ENCODE measurements at places on chromosomes 1 and 21.

- no peak for DNase-seq
Observed at GRCh38 chr1:169874229-169874628, 19.5 kb downstream of the SCYL3 start.

- no peak for DNase-seq
Observed at GRCh38 chr1:209767706-209768105, 11.9 kb downstream of the TRAF3IP3 start.

DNA sequence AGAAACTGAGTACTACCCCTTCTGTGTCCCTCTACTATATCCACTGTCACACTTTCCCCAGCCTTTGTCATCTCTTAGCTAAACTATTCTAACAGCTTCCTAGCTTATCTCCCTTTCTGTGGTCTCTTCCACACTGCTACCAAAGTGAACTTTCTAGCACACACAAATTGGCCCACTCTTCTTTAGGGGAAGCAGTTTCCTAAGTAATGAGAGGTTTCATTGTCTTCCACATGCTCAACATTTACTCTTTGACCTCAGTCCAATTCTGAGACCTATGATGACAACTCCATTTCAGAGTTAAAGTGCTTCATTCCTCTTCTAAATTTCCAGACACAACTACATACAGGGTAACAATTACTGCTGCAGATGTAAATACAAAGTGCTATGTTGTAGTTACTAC is 32.9 kb downstream of the SCYL3 start:
- no peak for DNase-seq

DNA sequence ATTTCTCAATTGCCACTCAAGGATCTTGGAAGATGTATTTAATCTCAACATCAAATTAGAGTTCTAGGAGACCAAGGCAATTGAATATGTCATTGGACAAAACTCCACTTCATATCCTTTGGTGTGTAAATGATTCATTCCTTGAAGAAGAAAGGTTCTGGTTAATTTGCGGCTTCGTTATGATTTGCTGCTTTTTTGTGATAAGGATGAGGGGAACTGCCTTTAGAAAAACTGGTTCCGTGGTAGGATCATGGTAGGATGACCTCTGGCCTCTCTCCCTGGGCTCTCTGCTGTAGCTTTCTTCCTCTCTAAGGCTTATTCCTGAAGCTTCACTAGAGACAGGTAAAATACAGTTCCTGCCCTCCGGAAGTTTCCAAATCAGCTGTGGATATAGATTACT is 51.5 kb upstream of the ERRFI1 start:
- peak; percentile 94 for DNase-seq

DNA sequence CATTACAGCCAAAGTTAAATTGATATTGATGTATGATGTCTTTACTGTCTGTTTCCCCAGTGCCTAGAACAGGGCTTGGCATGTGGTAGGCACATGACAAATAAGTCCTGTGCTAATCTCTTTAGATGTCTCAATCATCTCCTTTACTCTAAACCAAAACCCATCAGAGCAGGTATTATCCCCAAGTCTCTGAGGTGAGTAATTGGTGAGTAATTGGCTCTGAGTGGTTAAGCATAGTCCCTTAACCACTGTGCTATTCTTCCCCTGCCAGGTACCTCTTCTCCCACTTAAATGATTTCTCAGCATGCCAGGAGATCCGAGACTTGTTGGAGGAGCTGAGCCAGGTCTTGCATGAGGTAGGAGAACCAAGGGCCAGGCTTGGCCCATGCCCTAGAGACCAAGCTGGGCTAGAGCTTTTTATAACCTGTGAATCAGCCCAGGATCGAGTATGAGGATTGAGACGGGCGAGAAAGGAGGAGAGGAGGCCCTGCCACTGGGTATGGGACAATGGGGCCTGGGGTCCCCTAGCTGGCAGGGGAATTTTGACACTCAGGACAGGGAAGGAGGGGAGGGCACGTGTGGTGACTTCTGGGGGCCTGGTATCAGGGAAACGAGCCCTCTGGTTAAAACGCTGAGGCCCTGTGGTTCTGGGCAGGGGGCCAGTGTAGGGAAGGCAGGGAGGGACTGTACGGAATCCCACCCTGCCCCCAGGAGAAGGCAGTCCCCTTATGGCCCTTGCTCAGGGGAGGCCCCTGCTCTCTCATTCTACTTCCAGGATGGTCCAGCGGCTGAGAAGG is 4.5 kb downstream of the CNKSR1 start:
- DNase-seq: no peak

DNA sequence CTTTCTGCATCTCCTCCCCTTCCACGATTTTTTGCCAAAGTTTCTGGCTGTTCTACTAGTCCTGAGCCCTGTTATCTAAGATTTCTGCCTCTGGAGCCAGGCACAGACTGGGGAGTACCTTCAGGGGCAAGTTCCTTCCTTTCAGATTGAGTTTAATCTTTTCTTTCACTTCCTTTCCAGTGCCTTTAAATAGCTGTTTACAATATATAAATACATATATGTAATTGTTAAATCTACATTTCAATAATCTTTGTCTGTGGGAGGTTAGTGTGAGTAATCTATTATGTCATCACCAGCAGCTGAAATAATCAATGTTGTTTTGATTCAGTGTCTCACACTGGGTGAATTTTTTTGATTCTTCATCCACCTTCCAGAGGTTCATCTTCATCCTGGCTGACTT is 31.8 kb downstream of the DIPK1A start:
- DNase-seq: no peak

GRCh38 chr1:32733582-32734321 is 31.2 kb upstream of the SYNC start:
- no peak for DNase-seq

DNA sequence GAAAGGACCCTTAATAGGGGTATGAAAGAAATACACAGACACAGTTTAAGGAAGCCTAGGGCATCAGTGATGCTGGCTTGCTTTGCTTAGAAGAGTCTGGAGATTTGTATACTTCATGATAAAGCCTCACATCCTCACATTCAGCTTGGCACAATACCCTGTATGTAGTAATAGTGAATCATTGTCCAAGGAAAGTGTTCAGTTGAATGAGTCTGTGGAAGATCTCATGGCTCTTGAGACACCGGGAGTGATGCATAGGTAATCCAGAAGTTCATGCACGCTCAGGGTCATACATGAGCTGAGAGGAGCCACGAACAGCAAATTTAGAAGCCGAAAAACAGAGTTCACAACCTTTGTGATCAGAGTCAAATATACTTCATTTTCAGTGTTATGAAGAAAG is 537.2 kb upstream of the TMPRSS15 start:
- DNase-seq: no peak

- no peak for DNase-seq
Observed at GRCh38 chr1:15749399-15750291, 7.3 kb downstream of the TMEM82 start.

DNA sequence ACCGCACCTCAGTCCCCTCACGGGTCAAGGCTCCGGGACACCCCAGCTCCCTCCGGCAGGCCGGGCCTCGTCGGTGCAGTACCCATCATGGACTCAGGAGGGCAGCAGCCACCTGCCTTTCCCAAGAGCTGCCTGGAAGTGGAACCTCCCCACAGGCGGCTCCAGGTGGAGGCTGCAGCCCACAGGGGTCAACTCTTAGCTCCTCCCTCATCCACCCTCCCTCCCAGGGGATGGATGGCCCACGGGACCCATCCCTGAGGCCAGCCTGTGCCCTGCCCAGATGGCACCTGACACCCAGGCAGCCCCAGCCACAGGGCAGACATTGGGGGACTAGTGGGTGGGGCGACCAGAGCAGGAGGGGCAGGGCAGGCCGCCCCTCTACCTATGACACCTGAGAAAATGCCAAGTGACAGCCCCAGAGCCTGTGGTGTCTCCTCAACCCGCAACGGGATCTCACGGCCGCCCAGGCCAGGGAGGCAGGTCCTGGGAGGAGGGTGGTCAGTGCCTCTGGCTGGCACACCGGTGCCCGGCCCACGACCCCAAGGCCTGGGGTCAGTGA is 1.2 kb upstream of the ARHGEF16 start:
- peak; percentile 66 for DNase-seq

DNA sequence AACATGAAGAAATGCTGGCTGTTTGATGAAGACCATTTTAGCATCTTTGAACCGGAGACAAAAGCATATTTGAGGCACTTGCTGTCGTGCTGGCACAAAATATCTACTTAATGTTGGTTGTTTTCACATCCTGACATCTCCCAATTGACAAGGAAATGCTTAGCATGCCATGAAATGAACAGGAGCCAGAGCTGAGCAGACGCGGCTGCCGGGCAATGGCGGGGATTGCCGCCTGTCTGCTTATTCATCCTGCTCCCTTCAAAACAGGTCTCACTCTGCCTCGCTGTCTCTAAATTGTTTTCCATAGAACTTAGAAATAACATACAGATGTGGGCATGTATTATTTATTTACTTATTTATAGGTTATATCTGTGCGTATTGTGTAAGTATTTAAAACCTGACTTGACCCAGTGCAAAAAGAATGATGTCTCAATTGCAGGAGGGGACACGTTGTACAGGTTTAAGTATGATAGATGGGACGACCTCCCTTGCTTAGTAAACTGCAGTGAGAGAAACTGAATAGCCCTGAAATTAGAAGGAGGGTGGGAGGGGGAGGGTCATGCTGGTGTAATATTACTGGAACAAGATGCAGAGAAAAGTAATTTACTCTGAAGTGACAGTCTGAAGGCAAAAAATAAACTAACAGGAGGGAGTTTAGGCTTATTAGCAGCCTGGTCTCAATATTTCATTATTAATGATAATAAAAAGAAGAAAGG is 590.4 kb upstream of the PLXNA2 start:
- peak; percentile 67 for DNase-seq

DNA sequence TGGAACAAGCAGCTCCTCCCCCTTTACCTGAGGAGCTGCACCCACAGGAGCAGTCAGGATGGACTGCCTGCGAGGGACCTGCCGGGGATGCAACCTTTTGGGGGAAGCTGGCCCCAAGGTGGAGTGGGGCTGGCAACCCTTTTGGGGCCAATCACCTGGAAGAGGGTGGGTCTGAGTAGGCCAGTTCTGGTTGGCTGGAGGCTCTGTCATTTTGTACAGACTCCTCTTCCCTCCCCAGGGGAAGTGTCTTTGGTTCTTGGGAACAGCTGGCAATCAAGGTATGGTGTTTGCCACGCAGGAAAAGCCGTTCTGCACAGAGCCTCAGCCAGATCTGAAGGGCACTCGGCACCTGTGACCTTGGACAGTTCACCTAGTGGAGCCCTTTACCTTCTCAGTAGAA is 280 bp upstream of the A3GALT2 start:
- DNase-seq: no peak

DNA sequence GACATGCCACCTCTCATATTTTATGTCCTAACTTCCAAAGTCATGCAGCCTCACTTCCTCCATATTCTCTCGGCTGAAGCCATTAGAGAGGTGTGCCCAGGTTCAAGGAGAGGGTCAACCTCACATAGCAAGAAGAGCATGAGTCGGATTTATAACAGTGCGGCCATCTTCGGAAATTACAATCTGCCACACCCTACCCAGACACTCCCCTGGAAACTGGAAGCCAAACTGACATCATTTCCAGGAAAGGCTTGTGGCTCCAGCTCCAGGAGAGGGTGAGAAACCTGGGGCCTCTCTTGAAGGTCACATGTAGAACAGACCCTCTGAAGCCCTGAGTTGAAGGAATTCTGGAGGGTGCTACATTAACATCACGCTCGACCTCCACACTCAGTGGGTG is 73.5 kb downstream of the RRAGC start:
- DNase-seq: no peak

DNA sequence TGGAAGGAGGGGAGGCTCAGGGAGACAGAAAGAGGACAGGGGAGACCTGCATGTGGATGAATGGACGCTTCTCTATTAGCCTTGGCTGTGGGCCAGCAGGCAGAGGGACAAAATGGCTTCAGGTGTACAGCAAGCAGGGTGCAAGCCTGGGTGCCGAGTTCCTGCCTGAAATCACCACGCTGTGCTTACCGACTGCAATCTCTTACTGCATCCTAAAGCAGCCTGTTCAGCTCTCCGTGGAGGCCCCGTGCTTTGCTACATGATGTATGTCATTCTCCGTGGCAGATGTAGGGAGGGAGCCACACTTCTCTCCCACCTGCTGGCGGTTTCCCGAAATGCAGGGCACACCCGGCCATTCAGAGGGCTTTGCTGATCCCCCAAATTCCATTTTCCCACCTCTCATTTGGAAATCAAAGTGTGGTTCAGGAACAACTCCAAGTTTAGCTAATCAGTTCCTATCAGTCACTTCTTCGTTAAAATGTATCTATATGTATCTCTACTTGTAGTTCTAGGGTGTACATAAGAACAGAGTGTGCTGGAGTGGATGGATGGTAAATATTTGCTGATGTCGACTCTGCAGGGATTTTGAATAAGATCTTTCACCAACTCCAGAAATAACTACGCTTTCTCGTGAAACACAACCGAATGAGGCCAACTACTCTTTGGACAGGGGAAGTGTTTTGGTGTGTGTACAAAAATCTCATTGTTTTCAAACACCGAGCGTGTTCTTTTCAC is 122.3 kb upstream of the BACE2 start:
- peak; percentile 34 for DNase-seq

DNA sequence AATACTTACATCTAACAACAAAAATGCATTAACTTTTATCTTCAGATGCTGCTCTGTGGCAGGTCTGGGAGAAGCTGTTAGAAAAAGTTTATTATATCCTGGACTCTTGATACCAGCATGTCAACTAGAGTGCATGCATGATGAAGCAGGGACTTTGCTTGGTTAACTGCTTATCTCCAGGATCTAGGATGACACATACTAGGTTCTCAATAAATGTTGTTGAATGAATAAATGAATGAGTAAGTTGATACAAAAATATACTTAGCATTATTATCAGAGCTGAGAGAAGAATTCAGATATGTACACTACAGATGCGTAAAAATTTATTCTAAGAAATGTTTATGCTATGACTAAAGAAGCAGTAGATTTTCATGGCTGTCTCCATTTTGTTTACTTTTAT is 304.3 kb downstream of the LTN1 start:
- DNase-seq: no peak

DNA sequence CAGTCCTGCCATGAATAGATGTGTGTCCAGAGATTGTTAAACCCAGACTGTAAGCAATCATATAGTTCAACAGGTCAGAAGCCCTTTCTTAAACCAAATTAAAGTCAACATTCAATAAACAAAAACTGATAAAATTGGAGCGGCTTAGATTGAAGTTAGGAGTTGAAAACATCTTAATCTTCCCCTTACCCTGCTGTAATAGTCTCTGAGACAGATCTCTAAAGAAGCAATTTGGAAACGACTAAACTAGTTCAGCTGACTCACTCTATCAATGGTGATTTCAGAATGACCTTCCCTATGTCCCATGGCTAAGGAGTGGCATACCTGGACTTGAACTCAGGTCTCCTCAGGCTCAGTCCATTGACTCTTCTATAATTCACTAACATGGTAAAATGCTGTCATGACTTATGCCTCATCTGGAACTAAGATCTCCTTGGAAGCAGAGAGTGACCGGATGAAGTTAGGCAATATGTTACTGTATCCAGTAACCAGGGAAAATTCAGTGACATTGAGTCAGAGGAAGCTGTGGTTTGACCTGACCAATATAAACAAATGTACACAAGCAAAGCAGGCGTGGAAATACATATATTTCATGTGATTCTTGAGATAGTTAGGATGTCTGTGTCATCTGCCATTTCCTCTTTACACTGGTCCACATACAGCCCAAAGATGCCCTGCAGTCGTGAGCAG is 30.1 kb downstream of the SGIP1 start:
- no peak for DNase-seq

- DNase-seq: no peak
Observed at GRCh38 chr1:8382051-8382505, 64.2 kb downstream of the SLC45A1 start.
